ENCODE measurements at places on chromosomes 6 and 20.
A peak's percentile ranks its signal among the peaks of the same experiment; 100 is the strongest.

GRCh38 chr20:58893355-58894120 lies 41.0 kb downstream of the GNAS start:
- peak; percentile 48 for DNase-seq

DNA sequence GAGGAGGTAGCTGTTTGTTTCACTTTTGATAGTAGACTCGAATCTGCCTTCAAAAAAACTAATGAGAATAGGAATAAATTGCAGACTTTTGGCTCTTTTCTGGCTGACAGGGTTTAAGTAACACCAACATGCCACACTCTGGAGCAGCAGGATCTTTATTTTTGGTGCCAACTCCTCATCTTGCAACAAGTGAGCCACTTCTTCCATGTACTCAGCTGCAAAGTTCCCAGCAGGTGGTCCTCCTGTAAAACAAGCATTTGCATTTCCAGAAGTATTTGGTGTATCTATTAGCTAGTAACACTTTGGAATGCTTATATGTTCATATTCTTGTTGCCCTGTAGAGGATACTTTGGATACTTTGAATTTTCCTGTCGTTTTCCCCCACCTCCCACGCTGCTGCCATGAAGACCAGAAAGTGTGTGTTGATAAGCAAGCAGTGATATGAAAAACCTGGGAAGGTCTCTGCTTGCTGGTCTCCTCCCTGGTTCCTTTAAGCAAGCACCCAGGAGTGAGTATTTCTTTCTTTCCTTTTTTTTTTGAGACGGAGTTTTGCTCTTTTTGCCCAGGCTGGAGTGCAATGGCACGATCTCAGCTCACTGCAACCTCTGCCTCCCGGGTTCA lies 1.0 kb downstream of the ARMH2 start:
- no peak for DNase-seq

- DNase-seq = no peak
Measured at GRCh38 chr20:6501061-6501460, 266.4 kb upstream of the BMP2 start.

GRCh38 chr6:17628873-17629272 lies 28.8 kb downstream of the FAM8A1 start:
- DNase-seq = no peak

DNA sequence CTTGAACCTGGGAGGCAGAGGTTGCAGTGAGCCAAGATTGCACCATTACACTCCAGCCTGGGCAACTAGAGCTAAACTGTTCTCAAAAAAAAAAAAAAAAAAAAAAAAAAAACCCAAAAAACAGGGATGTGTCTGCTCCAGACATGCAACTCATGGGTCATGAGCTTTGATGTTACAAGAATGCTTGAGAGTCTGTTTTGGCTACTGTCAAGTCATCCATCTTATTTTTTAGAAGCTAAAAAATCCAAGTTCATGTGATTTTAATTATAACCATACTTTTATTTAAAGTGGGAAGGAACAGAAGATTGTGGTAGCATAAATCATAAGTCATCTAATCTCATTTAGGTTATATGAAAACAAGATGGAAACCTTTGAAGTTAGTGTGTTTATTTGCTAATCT lies 120.6 kb downstream of the PDE7B start:
- no peak for DNase-seq

GRCh38 chr6:148943451-148943850 lies 196.6 kb downstream of the UST start:
- DNase-seq = no peak

DNA sequence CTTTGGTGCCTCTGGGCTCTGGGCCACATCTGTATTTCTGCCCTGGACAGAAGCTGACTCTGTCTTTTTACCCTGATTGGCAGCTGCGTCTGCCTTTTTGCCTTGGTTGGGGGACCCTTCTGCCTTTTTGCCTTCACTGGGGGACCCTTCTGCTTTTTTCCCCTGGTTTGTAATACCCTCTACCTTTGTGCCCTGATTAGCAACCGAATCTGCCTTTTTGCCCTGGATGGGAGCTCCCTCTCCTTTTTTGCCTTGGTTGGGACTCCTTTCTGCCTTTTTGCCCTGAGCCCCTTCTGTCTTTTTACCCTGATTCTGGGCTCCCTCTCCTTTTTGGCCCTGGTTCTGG lies 23.4 kb downstream of the RRBP1 start:
- no peak for DNase-seq

- no peak for DNase-seq
Measured at GRCh38 chr6:154914288-154914687, 80.8 kb upstream of the TIAM2 start.

GRCh38 chr6:116564311-116564710 lies 7.0 kb upstream of the RWDD1 start:
- DNase-seq = no peak

- no peak for DNase-seq
Measured at GRCh38 chr20:62548471-62548870, 72.7 kb upstream of the GATA5 start.

DNA sequence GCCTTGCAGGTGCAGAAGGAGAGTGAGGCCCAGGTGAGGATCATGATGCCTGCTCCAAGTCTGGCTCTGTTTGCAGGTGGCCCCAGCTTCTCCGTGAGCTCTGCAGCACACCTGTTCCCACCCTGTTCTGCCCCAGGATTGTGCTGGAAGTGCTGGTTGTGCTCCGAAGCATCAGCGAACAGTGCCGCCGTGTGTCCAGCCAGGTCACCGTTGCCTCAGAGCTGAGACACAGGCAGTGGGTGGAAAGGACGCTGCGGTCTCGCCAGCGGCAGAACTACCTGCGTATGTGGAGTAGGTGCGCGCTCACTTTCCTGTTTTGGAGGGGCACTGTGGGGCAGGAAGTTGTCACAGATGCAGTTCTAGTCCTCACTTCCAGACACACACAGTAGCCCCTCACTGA lies 25.0 kb downstream of the ERMARD start:
- no peak for DNase-seq

DNA sequence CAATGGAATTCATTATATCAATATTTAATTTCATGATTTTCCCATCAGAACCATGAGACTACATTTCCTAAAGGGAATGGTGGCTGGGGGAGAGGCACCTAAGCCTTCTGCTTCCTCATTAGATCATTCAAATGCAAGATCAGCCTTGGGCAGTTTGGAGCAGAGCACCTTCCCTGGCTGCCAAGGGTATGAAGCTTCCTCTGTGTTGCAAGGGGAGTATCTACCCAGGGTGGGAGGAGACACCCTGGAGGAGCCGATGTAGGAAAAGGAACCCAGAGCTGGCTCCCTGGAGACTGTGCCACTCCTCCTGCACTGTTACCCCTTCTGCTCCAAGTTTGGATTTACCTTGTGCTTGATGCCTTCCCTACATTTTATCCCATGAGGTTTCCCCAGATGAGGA lies 299.7 kb upstream of the PRDM1 start:
- no peak for DNase-seq

DNA sequence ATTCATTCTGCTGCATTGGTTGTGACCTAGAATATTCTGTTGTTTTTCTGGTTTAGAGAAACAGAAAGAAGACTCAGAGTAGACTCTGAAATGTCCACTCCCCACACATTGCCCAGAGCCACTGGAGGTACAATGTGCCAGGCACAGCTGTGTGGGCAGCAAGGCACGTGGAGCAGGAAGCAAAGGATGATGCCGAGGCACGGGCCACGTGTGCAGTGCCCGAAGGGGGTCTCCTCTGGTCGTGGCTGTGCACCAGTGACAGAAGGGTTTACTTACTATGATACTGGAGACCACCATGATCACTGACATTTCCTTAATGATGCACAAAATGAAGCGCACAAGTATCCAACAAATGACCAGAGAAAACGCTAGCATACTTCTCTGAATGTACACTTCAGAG lies 488.9 kb downstream of the PRKN start:
- no peak for DNase-seq

GRCh38 chr6:113144117-113144516 lies 713.0 kb upstream of the MARCKS start:
- DNase-seq = no peak

DNA sequence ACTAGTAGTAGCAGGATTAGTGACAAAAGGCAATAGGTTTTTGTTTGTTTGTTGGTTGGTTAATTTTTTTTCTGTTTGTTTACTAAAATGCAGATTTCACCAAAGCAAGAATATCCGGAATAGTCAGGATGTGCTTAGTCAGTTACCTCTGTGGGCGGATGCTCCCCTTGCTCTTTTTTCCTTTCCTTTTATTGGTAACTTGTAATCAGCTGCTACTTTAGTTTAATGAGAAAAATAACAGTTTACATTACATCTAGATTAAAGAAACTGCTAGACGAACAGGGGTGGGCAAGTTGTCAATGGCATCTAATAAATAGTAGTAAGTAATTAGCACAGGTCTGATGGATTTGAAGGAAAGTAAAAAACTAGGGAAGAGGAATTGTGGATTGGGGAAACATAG lies 646.9 kb upstream of the FLRT3 start:
- DNase-seq = no peak

DNA sequence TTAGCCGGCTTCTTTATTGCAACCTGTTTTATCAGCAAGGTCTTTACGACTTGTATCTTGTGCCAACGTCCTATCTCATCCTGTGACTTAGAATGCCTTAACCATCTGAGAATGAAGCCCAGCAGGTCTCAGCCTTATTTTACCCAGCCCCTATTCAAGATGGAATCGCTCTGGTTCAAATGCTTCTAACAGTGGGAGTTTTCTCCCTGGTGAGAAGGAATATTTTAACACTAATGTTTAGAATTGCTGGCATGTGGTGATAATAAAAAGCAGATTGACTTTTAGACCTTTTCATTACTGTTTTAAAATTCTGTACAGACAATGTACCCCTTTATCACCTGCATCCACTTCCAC lies 9.9 kb upstream of the KCNK15 start:
- no peak for DNase-seq

- no peak for DNase-seq
Measured at GRCh38 chr6:44701637-44702101, 314.2 kb downstream of the CDC5L start.

DNA sequence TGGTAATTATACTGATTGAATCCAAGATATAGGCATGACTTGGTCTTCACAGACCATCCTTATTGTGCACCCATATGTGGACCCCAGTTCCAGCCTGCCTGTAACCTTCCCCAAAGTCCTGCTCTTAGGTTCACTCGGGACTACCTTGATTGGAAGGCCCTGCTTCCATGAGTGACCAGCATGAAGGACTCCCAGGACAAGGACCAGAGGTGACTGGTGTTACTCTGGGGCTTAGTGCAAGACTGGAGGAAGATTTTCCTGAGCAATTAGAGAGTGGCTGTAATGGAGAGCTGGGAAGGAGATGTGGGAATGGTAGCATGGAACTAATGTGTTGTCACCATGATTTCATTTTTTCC lies 15.1 kb downstream of the BRD2 start:
- DNase-seq = no peak

DNA sequence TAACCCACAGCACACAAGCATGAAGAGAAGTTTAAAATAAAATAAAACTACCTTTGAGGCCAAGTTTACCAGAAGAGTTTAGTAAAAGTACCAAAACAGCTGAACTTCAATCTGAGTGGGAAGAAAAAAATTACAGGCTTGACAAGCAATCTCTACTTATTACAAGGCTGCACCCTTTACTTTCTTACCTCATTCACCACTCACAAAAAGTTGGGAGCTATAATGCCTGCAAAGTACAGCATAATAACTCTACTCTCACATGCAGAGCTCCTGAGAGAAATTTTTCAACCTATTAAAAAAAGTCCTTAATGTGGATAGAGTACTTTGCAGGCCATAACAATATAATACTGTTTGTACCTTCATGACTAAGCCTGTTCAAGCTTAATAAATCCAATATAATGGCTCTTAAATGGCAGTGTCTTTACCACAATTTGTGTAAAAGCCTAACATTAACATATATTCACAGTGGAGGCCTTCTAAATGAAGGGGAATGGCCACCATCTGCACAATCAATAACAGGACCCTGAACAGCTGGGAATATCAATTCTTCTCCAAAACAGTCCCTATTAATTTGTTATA lies 103.1 kb downstream of the DST start:
- DNase-seq = no peak

GRCh38 chr6:4270776-4271175 lies 135.4 kb upstream of the ECI2 start:
- DNase-seq = no peak

DNA sequence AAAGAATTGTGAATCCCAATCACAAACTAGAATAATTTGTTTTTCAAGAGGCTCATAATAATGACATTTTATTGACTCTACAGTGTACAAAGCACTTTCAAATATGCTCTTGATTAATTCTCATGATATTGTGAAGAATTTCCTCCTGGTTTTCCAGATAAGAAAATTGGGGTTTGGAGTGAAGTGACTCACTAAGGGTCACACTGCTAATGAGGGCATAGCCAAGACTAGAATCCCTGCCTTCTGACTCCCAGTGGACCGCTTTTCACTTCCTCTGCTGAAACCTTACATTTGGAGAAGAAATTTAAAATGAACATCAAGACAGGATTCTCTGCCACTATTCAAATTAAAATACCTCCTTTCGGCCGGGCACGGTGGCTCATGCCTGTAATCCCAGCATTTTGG lies 38.3 kb upstream of the LTV1 start:
- DNase-seq = no peak

DNA sequence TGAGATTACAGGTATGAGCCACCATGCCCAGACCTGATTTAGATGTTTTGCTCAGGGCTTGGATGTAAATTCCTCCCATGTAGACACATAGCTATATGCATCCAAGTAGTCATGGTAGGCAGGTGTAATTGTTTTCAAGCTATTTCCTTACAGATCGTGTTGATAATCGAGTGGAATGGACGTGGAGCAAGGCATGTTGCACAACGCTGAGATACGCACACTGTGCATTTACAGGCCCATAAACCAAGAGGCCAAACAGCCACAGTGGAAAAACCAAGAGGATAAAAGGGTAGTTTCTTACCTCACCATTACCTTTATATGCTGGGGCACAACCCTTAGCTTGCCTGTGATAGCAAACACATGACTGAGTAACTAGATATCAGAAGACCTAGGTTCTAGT lies 51.0 kb upstream of the ADGRF1 start:
- no peak for DNase-seq

DNA sequence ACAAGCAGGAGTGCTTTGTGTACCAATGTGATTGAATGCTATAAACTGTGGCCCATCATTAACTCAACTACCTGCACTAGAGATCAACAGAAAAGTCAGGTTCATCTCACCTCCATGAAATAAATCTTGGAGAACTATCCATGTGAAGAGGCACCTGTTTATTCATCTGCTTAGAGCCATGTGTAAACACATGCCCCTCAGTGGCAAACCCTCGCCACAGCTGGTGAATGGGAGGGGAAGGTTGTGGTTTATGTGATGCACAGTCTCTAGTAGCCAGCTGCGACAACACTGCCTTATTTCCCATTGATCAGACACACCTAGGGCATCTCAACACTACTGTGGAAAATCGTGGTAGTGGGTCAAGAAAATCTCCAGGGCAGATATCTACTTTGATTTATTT lies 640.2 kb downstream of the PTPRT start:
- DNase-seq = no peak

Measured in T-helper 2 cell treated with Interferon-gamma antibody and Interleukin-4, amounts not matched to agents 5 μg/mL and 100 μg/mL, for 36 hours (primary cell).